ENCODE measurements at places on chromosomes 16 and 17.

GRCh38 chr16:58086381-58087208 is 42.6 kb downstream of the CFAP20 start:
- DNase-seq, result no peak

DNA sequence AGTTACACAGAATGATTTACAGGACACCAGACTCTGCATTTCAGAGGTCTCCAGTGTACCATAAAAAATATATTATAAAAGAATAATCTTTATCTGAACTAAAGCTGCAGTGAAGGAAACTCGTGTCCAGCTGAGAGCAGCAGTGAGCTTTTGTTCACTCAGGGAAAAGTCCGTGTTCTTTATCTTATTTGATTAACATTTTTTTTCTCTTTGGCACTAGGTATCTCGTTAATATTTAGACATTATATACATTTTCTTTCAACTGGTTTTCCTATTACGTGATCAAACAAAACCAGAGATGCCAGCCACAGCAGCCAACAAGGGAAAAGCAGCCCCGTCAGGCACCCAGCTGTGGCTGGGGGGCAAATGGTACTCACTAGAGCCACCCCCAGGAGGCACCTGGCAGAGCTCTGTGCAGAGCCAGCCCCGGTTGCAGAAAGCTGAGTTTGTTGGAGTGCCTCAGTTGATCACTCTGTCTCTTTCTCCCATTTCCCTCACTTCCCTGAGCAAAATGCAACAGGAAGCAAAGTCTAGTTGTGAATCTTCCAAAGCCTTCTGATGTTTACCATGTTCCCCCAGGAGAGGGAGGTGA is 1.1 kb upstream of the HS3ST4 start:
- no peak for DNase-seq

DNA sequence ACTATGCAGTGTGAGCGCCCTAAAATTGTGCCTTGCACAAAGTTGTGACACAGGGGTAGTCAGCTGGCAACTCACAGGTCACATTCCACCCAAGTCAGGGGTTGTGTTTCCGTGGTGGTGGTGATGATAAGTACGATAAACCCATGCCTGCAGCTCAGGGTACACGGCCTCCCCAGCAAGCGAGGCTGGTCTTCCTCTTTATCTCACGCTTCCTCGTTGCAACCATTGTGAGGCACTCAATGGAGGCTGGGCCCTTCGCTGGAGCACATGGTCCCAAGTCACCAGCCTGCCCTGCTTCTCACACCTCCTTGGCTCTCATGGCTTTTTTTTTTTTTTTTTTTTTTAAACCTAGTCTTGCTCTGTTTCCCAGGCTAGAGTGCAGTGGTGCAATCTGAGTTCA is 307.5 kb downstream of the CPPED1 start:
- DNase-seq, result no peak

GRCh38 chr16:78647491-78647890 is 548.0 kb downstream of the WWOX start:
- DNase-seq, result no peak

- no peak for DNase-seq
Measured at GRCh38 chr16:11536104-11536866, 50.4 kb downstream of the LITAF start.

- no peak for DNase-seq
Measured at GRCh38 chr17:19470530-19471261, 59.7 kb downstream of the RNF112 start.

DNA sequence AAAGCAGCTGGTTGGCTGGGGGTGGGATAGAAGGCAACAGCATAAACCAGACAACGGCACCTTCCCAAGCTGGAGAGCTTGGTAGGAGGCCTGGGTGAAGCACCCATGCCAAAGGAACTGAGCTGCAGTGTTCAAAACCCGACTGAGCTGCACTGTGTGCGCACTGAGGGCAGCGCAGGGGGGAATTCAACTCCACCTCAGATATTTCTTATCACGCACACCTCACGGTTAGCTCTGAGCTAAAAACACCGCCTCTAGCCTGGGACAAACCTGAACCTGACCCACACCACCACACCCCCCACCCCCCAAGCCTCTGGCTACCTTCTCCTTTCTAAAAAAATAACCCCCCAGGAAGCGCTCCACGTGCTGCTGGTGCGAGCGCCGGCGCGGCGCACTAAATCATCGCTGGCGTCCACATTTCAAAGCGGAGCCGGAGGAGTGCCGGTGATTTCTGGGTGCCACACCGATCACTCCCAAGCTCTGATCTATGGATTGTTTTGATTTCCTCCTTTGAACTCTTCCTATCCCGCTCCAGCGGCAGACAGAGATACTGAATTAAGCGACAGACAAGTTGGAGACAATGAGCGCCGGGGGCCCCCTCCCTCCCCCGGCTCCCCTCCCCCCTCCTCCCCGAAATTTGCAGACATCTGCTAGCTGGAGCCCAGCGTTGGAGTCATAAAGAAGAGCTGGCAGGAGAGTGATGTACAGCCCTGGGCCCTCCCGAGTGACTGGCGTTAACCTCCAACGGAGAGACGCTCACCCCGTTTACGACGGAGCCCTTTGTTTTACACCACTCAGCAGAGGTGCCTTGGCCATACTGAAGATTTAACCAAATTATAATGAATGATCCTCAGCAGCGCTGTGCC is 85.0 kb downstream of the NOG start:
- no peak for DNase-seq

DNA sequence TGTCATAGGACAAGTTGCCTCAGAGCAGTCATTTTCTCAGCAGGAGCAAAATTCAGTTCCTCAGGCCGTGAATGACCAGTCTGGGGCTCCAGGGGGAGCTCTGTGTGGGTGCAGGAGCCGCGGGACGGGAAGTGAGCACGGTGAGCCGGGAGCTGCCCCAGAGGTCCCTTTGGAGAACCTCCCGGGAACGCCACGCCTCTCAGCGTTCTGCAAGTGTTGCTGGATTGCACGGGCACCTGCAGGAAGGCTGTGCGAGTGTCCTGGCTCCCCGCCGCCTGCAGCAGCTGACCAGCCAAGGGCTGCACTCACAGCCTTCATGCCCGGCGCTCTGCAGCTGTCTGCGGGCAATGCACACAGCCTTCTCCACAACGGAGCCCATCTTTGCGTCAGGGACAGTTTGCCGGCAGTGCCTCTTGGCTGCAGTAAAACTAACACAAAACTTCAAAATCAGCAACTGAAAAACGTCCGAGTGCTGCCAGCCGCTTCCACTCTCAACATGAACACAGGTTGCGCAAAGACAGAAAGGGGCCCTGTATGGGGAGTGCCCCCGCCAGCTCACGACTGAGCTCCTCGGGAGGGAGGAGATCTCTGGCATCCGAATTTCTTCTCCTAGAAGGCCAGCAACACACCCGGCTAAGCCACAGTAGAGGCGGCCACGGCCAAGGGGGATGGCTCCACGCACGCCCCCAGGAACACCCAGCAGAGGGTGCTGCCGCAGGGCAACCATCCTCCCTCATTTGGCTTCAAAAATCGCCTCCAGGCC is 16.0 kb downstream of the NDUFAF8 start:
- no peak for DNase-seq

DNA sequence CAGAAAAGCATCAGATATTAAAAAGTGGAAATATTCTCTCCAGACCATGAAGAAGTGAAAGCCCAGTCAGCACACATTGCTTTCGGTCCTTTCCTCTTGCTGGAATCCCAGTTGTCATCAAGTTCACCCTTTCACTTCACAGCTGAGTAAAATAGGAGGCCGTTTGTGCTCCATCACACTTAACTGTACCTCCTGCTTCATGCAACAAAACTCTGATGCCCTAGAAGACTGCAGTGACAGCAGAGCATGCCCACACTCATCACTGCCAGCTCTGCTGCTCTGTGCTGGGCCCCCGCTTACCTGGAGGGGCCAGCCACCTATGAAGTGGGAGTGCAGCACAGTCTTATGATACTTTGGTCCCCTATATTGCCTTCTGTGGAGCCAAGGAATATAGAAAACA is 62.5 kb downstream of the N4BP1 start:
- DNase-seq, result no peak

GRCh38 chr17:61150686-61151299 is 248.8 kb upstream of the TBX2 start:
- DNase-seq, result no peak

GRCh38 chr16:88531931-88532433 is 38.2 kb upstream of the ZC3H18 start:
- no peak for DNase-seq

- no peak for DNase-seq
Measured at GRCh38 chr16:56549161-56549560, 15.7 kb upstream of the MT4 start.

Data from GM12891 (cell line).